ENCODE measurements at places on chromosomes 6 and 20. TPM values are rescaled to one million over a fixed set of nuclear protein-coding genes. Genes with fewer than 3 reads are reported as not detected.

The PHACTR3 gene
- not detected for total RNA-seq

The MRPS10 gene
- 33.9 TPM for total RNA-seq

The ZSCAN31 gene
- total RNA-seq = 3.6 TPM

The EFCAB8 gene
- not detected for total RNA-seq

The CGA gene
- not detected for total RNA-seq

The THBS2 gene
- total RNA-seq = 15.5 TPM

The ZSCAN23 gene
- total RNA-seq = 4.1 TPM

The CDH4 gene
- 3.2 TPM for total RNA-seq

The VARS2 gene
- 68.2 TPM for total RNA-seq

The GTF2H4 gene
- total RNA-seq = 58.2 TPM

Measured in H9 (cell line).